Psoas muscle (tissue), 8 donors: ENCODE measurements at places on chromosomes 1 and 21. TPM values are rescaled to one million over a fixed set of nuclear protein-coding genes. Genes with fewer than 3 reads are reported as not detected.

TFF3 gene
- 1.7 TPM for total RNA-seq

SYCP1 gene
- not detected for total RNA-seq

KRTAP26-1 gene
- total RNA-seq = not detected

EFNA1 gene
- 25.7 TPM for total RNA-seq

TPTE gene
- not detected for total RNA-seq

NOTCH2 gene
- total RNA-seq = 18.4 TPM

CHAF1B gene
- 10.5 TPM for total RNA-seq

TMEM200B gene
- total RNA-seq = 0.60 TPM

INSRR gene
- not detected for total RNA-seq

MYBPHL gene
- total RNA-seq = 0.57 TPM

NEGR1 gene
- total RNA-seq = 2.2 TPM

DNA sequence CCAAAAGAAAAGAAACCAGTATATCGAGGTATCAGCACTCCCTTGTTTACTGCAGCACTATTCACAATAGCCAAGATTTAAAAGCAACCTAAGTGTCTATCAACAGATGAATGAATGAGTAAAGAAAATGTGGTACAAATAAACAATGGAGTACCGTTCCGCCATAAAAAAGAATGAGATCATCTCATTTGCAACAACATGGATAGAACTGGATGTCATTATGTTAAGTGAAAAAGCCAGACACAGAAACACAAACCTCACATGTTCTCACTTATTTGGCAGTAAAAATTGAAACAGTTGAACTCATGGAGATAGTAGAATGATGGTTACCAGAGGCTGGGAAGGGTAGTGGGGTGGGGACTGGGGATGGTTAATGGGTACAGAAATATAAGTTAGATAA is 4.3 kb upstream of the GNG5 start:
- DNase-seq = no peak

DNA sequence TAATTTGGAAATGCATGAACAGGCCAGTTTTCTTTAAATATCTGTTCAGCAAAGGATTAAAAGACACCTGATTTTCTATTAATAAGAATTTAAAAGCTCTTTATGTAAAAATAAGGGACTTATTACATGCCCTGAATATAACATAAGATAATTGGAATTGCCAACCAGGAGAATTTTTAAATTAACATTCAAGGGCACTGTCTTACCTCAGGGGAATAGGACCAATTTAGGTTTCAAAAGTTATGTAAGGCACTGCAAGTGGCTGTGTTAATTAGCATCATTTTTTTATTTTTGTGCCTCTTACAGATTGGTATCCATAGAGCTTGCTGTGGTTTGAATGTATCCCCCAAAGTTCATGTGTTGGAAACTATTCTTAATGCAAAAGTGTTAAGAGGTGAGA is 1.3 kb upstream of the NEK2 start:
- DNase-seq = no peak

DNA sequence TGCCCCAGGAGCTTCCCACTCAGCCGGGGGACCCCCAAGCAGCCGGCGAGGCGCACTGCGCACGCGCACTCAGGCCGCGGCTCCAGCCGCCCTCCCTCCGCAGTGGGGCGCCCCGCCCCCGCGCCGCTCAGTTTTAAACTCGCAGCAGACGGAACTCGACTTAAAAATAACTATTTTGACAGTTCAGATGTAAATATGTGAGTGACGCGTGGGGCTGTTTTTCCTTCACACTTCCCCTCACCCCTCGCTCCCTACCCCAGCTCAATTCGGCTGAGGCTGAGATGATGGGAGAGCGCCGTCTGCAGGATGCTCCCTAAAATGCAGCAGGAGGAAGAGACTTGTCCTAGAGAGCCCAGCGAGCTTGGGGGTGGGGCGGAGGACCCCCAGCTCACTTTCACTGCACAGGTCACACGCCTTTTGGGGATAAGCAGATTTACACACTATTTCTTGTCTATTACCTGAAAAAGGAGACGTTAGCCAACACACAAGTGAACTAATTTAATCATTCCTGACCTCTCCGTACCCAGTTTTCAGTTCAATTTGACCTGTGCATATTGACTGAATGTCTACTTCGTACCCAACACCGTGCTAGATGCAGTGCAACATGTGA is 8.9 kb upstream of the LEMD1 start:
- DNase-seq = peak; percentile 59

GRCh38 chr1:15204931-15205330 is 42.1 kb upstream of the FHAD1 start:
- DNase-seq = no peak

DNA sequence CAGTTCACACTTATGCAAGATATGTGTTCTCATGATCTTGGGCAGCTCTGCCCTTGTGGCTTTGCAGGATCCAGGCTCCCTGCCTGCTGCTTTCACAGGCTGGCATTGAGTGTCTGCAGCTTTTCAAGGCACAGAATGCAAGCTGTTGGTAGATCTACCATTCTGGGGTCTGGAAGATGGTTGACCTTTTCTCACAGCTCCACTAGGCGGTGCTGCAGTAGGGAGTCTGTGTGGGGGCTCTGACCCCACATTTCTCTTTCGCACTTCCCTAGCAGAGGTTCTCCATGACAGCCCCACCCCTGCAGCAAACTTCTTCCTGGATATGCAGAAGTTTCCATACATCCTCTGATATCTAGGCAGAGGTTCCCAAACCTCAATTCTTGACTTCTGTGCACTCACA is 500.5 kb downstream of the BRINP3 start:
- DNase-seq = no peak

DNA sequence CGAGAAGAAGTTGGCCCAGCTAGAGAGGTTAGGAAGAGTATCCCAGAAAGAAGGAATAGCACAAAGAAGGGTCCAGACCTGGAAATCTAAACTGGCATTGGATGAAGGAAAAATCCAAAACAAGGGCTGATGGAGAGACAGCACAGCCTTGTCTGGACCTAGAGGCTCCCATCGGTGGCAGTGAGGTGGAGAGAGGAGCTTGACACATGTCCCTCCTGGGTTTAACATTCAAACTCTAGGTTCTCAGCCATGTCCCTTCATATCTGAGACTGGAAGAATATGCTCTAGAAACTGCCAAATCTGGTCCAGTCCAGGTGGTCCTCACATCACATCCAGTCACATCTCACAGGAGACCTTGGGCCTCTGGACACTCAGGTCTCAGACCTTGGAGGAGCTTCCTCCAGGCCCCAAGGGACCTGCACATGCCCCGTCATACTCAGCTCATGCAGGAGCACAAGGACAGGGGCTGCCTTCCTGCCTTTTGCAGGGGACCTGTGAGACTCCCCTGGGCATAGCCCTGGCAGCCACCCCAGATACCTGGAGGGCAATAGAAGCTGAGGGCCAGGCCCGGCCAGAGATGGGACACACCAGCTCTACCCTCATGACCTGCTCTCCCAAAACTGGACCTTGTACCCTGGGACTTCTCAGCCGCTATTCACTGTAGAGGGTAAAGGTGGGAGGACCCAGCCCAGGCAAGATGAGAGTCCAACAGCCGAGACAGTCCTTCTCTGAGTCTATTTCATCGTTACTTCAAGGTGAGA is 7.5 kb downstream of the TMEM125 start:
- no peak for DNase-seq

DNA sequence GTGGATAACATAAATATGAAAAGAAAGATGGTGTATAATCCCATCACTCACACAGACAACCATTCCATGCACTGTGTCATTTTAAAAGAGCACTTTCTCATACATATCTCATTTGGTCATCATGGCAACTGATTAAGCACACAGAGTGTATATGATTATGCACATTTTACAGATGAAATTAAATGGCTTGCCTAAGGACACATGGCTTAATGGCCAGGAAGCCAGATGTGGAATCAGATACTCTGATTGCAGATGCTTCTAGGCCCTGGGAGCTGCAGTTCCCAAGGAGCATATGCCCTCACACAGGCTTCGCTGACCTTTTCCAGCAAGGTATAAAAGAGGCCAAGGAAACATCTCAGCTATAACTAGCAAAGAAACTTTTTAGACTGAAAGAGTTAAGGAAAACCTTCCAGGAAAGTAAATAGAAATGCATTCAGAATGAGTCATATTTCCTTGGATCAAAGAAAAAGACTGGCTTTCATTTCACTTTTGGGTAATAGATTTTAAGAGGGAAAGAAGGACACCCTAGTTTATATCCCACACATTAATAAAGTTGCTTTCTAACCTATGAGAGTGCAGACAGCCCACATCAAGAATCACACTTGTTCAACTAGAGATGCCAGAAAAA is 19.6 kb upstream of the FAM89A start:
- DNase-seq = no peak

- DNase-seq = no peak
Measured at GRCh38 chr1:167107456-167107855, 13.6 kb downstream of the STYXL2 start.

GRCh38 chr1:2275796-2276536 is 47.8 kb downstream of the SKI start:
- peak; percentile 48 for DNase-seq

DNA sequence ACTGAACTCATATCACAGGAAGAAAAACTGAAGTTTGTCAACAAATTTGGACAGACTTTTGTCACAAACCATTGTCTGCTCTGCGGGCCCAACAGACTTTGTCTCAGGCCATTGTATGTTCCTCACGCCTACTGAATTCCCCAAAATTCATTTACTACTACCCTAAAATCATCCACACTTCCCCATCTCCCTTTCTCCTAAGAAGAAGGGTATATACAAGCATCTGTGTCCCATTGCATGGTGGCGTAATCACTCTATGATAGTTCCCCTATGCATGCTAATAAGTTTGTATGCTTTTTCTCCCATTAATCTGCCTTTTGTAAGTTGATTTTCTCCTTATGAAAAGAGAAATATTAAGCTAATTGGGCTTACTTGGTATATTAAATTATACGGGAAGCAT is 54.9 kb upstream of the ATF3 start:
- DNase-seq = no peak

DNA sequence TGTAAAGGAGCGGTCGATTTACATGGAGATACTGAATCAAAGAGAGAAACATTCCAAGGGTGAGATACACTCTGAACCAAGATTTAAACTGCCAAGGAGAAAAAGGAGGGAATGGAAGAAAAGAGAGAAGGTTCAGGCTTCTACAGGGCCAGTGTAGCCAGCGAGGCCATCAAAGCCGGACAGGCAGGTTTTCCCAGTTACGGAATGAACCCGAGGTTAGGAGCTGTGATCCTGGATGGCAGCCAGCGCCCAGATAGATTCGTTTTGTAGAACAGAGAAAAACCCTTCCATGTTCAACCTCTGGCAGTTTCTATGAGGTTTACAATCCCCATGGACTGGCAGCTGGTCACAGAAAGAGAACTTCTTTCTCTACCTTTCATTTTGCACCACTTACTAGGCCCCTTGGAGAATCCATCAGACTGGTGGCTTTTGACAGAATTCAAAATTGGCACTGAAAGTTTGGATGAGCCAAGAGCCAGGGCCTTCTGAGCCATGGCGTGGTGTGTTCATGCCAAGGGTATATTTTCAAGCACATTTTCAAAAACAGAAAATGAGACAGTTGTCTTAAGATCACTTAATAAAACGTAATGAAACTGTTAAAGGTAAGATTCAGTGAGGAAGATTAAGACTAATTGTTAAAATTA is 171.5 kb downstream of the RUNX1 start:
- DNase-seq = no peak

DNA sequence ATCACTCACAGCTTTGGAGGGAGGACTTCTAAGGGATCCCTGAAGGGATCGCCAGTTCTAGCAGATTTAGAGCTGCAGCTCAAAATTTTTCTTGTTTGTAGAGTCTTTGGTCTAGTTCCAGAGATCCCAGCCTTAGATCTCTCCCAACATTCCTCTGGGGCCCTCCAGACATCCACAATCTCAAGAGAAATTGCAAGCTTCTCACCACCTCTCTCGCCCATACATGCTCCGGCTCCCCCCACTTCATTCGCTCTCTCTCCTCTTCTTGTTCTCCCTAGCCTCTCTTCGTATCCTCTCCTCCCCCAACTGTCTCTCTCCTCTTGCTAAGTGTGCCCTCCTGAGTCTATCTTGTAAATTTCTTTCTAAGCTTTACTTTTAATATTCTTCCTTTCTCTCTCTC is 15.1 kb upstream of the TUT4 start:
- DNase-seq = no peak

GRCh38 chr21:45505416-45506021 is 36.7 kb downstream of the SLC19A1 start:
- DNase-seq = peak; percentile 9

DNA sequence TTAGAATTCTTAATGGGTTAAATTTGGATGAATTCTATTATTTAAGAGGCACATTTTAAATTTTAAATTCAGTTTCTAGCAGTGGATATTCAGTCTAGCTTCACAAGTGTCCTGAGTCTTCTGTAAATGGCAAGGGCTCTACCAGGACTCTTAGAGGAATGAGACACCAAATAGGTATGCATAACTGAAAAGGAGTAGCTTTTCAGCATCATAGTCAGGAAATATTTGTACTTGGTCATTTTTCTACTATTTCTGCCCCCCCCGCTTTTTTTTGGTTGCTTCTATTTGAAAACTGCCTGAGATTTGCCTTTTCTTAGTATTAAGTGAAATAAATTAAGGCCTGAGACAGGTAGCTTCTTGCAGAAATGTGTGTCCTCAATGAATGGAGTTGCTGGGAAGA is 80.2 kb downstream of the MAST2 start:
- no peak for DNase-seq

DNA sequence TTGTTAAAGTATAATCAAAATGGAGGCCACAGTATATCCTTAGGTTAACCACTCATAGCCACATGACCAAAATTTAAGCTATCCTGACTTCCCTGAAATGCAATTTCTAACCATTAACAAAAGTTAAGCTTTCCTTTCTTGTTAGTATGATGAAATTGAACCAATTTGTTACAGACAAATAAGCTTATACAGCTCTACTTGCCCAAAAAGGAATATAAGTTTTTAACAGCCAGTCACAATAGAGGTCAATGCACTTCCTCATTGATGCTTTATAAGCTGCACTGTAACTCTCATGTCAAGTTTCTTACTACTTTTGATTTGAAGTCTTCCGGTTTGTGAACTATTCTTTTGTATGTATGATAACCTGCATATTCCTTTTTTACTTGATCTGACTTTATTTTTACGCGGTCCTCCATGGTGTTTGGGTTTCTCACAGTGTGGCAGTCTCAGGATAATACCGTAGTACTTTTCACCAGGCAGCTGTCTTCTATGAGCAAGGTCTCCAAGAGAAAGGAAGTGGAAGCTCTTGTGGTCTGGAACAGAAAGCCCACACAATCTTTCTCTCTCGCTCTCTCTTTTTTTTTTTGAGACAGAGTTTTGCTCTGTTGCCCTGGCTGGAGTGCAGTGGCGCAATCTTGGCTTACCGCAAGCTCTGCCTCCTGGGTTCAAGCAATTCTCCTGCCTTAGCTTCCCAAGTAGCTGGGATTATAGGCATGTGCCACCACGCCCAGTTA is 331.6 kb downstream of the SRGAP2C start:
- no peak for DNase-seq

DNA sequence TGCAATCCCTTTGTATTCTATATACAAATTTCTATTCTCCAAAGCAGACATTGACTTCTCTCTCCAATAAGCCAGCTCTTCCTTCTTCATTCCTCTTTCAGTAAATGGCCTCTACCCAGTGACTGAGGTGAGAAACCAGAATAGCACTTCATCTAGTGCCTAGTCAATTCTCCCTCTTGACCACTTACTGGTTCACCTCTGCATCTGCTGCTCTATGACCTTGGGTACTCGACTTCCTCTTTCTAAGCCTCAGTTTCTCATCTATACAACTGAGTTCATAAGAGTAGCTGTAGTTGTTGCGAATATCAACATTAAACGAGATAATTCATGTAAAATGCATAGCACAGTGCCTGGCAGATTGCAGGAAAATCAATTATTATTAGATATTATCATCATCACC is 12.4 kb downstream of the LYST start:
- no peak for DNase-seq

- DNase-seq = no peak
Measured at GRCh38 chr21:33013626-33014025, 12.1 kb upstream of the OLIG2 start.

- no peak for DNase-seq
Measured at GRCh38 chr1:218498056-218498938, 153.2 kb downstream of the TGFB2 start.
